Activated CD8-positive, alpha-beta memory T cell treated with anti-CD3 and anti-CD28 coated beads, Interleukin-2, amount 10 ng/mL, durations not matched to agents 7 days and 5 days (primary cell): ENCODE measurements at places on chromosomes 7 and 10. TPM values are rescaled to one million over a fixed set of nuclear protein-coding genes. Genes with fewer than 3 reads are reported as not detected.

The AGMO gene
- total RNA-seq = not detected

The GPR158 gene
- total RNA-seq = not detected

The AHR gene
- total RNA-seq = 23.8 TPM

The MYL7 gene
- total RNA-seq = not detected

The HYAL4 gene
- total RNA-seq = not detected

The RAMP3 gene
- not detected for total RNA-seq

The SRRM3 gene
- 0.09 TPM for total RNA-seq

The CCDC172 gene
- total RNA-seq = not detected

The SPAM1 gene
- not detected for total RNA-seq

The GLI3 gene
- 0.26 TPM for total RNA-seq

The NEBL gene
- not detected for total RNA-seq

The FAM221A gene
- total RNA-seq = 5.6 TPM

The HECW1 gene
- not detected for total RNA-seq

The ADCY1 gene
- total RNA-seq = 6.7 TPM

The CALML5 gene
- total RNA-seq = not detected

The ARHGAP22 gene
- not detected for total RNA-seq

The LIPN gene
- total RNA-seq = not detected

The SLC16A12 gene
- not detected for total RNA-seq

The WNT2 gene
- total RNA-seq = not detected

The GRID2IP gene
- 0.26 TPM for total RNA-seq

The SLC13A4 gene
- total RNA-seq = not detected

The CYP2C19 gene
- total RNA-seq = not detected

The TCAF2 gene
- 20.8 TPM for total RNA-seq

The AGR2 gene
- total RNA-seq = not detected

The ANKRD1 gene
- not detected for total RNA-seq

The CRTAC1 gene
- total RNA-seq = not detected

The GOLGA7B gene
- 4.3 TPM for total RNA-seq

The CELF2 gene
- 205 TPM for total RNA-seq

The ANXA8 gene
- total RNA-seq = 1.3 TPM

The TUBB8 gene
- total RNA-seq = not detected
